RPMI7951 (cell line): ENCODE measurements at places on chromosomes 5 and 9.

- DNase-seq = no peak
Measured at GRCh38 chr5:150801117-150801927, 22.8 kb downstream of the SMIM3 start.

DNA sequence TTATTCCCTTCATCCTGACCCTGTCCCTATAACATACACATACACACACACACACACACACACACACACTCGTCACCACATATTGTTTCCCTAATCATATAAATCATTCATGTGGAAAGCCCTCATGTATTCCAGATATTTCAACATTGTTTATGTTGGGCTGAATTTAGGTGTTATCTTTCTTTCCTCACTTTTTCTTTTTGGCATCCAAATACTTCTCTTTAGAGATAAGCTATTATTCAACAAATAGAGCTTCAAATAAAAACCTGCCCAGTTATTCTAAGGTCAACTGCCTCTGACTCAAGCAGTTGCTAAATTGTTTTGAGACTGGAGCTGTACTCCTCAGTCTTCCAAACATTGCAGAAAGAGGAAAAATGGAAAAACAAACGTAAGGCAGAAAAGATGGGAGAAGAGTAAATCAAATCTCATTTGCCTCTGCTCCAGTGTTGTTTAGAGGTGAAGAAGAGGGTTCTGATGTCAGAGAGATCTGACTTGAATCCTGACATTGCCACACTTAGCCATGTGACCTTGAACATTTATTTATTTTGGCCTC lies 215.7 kb downstream of the GAS1 start:
- DNase-seq = no peak

DNA sequence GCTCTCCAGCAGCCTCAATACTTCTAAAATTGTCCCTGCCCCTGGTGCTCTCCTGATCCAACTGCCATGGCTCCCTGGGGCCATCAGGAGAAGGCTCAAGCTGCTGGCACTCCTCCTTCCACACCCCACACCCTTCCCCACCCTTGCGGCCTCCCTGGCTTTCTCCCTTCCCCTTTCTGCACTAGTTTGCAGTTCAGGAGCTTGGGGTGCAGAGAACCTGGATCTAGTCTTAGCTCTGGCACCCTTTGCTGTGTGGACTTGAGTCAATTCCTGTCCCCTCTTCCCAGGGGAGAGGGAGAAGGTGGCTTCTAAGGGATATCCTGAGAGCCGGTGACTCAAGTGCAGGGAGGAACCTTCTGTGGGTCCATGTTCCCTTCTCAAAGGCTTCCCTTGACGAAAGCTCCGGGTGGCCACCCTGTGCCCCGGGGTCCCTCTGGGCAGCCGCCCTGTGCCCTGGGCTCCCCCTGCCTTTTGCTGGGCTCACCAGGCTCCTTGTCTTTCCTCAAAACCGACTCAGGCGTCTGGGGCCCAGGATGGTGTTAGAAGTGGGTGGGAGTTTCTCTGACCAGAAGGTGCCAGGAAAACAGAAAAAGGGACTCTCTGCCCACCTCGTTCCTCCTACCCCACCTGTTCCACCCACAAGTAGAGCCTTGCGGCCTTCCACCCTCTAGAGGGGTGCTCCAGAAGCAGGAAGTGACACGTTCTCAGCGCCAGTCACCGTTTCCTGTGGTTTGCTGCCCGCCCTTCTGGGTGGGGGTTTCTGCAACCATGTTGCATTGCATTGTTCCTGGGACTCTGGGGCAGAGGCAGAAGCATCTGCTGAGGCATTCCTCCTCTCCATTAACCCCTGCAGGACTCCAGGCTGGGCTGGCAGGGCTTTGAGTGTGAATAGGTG lies 15.0 kb downstream of the GLIPR2 start:
- peak; percentile 68 for DNase-seq

DNA sequence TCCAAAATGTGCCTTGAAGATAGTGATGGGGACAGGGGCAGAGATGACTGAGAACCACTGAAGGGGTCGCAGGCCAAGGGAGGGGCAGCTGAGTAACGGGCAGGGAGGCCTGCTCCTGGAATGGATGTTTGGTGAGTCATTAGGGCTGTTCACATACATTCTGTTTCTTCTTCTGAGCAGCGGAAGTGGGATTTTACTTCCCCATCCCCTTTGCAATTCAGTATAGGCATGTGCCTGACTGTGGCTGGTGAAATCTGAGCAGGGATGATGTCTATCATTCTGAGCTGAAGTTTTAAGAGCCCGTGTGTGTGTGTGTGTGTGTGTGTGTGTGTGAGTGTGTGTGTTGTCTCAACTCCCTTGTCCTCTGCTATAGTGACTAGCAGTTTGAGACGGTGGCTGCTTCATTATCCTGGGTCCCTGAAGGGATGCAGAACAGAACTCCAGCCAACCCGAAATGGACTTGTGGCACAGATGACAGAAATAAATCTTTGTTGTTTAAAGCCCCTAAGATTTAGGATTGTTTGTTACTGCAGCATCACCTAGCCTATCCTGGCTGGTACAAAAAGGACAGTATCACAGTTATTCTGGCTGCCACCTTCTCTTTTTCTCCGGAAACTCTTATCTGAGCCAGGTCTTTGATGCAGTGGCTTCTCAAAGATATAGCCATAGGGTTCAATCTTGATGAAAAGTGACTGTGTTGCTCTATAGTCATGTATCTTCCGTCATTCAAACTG lies 29.2 kb upstream of the TGFBI start:
- peak; percentile 93 for DNase-seq

GRCh38 chr5:172798422-172799215 lies 27.6 kb upstream of the DUSP1 start:
- DNase-seq = peak; percentile 55

DNA sequence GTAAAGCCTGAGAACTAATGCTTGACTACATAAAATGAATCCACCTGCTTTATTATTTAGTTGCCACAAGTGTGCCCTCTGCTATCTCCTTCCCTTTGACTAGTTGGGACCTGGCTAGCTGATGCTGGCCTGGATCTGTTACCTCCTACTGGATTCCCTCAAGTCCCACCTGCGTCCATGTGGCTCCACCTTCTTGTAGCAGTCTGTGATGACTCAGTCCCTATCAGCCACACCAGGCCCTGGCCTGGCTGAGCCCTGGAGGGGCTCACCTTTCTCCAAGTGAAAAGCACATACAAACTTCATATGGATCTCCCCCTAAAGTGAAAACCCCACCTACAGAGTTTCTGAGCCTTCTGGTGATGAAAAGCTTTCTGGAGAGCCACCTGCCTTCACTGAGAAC lies 611.4 kb downstream of the SEMA5A start:
- no peak for DNase-seq

- peak; percentile 48 for DNase-seq
Measured at GRCh38 chr5:103232393-103232999, 26.1 kb upstream of the MACIR start.

- DNase-seq = no peak
Measured at GRCh38 chr5:19880859-19881436, 107.1 kb downstream of the CDH18 start.

DNA sequence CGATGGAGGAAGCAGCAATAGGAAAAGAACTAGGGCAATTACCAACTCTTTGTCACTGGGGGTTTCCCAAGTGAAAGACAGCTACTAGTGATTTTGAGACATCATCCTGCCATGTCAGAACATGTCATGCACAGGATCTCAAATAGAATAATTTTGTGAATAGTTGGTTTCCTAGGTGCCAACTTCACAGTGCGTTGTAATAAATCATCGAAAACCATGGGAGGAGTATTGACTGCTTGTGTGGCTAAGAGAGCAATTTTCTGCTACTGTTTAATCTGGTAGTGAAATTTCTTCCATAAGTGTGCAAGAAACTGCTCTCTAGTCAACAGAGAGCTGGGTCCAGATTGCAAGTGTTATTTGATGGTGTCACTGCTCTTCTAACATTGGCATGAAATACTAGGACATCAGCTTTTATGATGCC lies 168.6 kb downstream of the NNT start:
- DNase-seq = no peak

GRCh38 chr5:28374492-28374967 lies 1336.1 kb upstream of the CDH9 start:
- DNase-seq = peak; percentile 63

DNA sequence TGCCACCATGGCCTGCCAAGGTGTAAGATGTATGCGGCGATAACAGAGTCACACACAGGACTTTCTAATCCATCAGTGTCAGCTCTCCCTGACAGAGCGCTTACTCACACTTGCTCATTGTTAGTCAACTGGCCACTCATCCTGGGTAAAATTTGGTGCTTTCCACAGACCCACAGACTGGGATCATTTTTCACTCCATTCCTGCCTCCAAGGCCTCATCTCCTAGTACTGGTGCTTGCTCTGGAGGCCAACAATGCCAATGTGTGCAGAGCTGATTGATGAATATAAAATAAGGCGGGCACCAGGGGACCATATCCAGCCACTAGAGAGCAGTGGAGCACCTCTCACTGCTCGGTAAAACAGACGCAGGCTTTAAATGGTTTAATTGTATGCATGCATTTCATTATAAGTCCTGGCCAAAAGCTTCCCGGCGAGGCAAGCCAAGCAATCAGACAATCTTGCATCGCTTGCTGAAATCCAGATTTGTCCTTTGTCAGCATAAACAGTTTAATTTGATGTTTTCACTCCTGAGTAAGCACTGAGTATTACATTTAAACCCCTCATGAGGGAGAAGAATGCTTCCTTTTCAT lies 22.3 kb downstream of the PSMB7 start:
- peak; percentile 97 for DNase-seq

- no peak for DNase-seq
Measured at GRCh38 chr9:91360551-91361290, 997 bp downstream of the AUH start.

DNA sequence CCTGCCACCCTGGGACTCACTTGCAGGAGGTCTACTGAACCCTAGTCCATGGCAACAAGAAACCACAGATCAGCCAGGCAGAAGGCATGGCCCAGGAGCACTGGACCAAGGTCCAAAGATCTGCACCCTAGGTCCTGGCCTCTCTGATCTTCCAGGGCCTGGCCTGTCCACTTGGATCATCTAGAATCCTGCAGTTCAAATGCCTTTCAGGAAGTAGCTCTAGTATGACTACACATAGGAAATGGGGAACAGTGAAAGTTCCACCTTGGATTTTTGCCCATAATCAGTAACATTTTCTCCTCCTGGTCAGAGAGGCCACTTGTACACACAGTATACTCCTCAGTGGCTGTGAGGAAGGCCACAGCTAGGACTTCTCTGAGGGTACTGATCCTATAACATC lies 11.5 kb downstream of the ANXA6 start:
- no peak for DNase-seq

DNA sequence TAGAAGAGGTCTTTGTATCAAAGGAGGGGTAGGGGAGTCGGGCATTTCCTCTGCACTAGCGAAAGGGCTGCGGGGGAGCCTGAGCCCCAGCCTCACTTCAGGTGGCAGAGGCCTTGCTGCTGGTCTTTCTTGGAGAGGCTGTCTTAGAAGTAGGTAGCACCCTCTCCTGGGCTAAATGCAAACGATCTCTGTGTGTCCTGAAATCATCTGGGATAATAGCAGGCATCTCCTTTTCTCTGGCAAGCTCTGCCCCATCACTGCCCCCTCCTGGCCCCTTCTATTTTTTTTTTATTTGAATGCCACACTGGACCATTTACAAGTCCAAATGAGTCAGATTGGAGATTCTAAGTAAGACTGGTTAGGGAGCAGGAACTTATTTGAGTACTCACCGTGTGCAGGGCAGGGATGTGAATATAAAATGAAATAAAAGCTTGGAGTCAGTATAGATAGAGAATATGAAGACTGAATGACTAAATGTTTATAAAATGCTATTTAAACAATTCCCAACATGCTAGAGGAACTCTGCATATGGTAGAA lies 137.1 kb downstream of the FGF1 start:
- peak; percentile 89 for DNase-seq

DNA sequence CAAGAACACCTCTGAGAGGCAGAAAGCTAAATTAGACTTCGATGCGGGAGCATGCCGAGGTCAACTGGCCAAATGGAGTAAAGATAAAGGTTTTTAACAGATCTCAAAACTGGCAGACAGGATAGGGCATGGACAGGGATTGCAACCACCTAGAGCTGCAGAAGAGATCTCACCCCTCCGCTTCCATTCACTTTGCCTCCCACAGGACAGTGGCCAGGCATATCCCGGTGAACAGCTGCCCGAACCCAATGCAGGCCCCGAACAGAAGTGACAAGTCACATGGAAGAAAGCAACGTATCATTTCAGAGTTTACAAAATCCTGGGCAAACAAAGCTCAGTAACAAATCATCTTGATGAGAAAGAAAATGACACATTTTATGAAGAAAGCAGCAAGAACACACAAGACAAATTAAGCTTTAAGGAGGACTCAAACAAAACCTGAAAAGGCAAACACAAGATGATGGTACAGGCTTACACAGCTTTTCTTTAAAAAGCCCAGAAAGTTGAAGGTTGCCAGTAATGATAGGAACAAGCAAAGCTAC lies 18.4 kb downstream of the RNF130 start:
- no peak for DNase-seq

- DNase-seq = no peak
Measured at GRCh38 chr5:109141222-109142200, 268.3 kb downstream of the PJA2 start.

DNA sequence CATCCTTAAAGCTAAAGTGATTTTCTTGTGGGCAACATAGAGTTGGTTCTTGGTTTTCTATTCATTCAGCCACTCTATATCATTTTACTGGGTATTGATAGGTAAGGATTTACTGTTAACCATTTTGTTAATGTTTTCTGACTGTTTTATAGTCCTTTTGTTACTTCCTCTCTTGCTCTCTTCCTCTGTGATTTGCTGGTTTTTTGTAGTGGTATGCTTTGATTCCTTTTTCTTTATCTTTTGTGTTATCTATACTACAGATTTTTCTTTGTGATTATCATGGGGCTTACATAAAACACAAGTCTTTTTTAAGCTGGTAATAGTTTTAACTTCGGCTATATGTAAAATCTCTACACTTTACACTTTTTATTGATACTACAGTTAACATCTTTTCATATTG lies 43.3 kb downstream of the CREBRF start:
- DNase-seq = no peak

DNA sequence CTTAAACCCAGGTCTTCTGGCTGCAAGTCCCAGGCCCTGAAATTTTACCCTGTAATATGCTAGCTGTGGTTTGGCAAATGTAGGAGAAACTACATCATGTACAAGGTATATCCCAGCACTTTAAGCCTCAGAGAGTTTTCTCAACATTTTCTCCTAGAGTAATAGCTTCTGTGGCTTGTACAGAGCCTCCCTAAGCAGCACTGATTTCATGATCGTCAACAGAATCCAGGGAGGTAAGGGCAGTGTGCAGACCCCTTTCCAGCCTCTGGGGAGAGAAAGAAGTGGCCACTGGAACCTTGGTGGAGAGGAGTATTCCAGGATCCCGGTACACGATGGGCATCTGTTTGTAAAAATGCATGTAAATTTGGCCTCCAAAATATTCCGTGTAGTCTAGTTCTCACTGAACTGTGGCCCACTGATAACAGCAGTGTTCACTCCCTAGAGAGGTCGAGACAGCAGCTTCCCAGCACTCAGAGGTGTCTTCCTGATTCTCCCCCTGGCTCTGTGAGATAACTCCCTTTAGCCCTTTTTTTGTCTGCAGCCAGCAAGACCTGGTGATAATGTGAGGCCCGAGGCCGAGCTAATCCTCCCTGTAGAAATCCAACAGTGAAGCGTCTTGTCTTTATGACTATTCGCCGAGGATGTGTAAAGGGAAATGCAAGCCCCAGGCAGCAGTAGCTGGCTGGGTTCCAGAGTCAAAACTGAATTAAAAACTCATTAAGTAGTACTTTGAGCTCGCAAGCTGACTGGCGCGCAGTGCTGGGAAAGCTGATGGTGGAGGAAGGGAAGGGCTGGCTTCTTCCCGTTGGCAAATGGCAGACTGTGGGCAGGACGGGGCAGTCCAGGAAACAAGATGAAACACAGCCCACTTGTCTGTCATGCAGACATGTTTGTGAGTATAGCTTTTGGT lies 59.0 kb downstream of the MAP1B start:
- peak; percentile 94 for DNase-seq

GRCh38 chr5:100430268-100431195 lies 104.6 kb upstream of the FAM174A start:
- DNase-seq = peak; percentile 5
